ENCODE measurements at places on chromosomes 5 and 9.

DNA sequence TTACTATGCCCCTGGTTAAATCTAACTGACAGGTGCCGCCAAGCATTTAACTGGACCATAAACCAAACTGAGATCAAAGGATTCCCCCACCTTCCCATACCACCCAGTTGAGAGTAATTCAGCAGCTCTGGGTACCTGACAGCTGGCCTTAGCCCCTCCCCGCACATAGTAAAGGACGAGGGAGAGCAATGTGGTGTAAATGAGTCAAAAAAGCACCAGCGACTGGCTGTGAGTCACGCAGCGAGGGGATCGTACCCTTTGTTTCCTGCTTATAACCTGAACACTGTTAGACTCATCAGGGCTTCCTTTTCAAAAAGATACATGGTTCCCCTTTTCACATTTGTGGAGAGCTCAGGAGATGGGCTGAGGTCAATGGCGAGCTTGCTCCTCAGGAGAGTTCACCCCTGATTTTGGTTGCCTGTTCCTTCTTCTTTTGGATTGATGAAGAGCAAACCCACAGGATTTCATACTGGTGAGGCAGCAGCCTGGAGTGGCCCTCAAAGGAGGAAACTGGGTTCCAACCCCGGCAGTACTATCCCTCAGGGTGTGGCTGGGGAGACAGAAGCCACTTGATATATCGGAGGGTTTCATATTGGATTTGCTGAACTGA, 71.5 kb downstream of the ANKRD33B start:
- no peak for DNase-seq

GRCh38 chr9:73780916-73781315, 629.3 kb downstream of the ANXA1 start:
- DNase-seq = no peak

DNA sequence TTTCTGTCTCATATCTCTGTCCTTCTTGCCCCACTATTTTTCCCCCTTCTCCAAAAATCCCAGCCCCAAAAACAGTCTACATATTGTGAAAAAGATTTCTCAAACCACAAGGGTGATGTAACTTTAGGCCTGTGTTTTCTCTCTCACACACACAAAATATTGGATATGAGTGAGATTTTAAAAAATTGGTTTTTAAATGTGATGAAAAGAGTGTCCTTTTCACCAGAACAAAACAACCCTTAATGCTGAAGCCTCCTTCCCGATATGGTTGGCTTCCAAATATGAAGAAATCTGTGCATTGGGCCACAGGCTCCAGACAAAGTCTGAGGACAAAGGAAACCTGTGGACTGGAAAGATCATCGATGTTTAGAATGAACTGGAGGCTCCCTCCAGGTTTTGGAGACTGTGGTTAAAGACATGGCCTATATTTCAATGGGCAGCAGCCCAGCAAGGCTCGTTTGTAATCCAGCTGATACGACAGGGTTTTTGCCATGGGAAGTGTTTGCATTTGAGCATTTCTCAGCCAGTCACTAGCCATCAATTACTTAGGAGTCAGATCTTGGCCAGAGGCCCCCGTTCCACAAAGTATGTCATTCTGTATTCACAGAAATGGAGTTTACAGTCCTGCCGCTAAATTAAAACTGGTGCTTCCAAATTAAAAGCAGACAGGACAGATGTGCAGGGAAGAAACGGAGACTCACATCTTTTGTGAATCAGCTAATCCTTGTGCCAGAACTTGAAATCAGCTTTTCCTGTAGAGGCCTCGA, 546.3 kb downstream of the EBF1 start:
- no peak for DNase-seq

GRCh38 chr9:20582150-20582549, 40.1 kb downstream of the MLLT3 start:
- DNase-seq = no peak

- DNase-seq = no peak
These were observed 52.0 kb downstream of the GOLM1 start for GRCh38 chr9:86047361-86047760.

- no peak for DNase-seq
These were observed 100.6 kb downstream of the ICE1 start for GRCh38 chr5:5523066-5523505.

DNA sequence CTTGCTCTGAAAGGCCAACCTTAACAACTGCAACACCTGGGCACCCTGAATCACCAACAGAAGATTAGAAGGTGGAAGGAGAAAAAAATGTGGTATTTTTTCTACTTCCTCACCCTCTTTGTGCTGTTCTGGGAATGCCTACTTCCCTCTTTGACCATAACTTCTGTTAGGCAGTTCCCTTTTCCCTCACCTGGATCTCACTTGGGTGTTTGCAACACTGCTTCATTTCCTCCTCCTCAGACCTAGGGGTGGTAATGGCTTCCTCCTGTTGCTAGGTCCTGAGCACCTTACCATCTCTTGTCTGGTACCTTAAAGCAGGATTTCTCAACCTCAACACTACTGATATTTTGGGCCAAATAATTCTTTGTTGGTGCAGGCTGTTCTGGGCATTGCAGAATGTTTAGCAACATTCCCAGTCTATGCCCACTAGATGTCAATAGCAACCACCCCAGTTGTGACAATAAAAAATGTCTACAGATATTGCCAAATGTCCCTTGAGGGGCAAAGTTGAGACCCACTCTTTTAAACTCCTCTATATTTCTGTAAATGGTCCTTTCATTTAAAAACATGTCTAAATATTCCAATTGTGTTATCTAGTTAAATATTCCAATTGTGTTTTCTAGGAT, 300.0 kb upstream of the VLDLR start:
- DNase-seq = no peak

DNA sequence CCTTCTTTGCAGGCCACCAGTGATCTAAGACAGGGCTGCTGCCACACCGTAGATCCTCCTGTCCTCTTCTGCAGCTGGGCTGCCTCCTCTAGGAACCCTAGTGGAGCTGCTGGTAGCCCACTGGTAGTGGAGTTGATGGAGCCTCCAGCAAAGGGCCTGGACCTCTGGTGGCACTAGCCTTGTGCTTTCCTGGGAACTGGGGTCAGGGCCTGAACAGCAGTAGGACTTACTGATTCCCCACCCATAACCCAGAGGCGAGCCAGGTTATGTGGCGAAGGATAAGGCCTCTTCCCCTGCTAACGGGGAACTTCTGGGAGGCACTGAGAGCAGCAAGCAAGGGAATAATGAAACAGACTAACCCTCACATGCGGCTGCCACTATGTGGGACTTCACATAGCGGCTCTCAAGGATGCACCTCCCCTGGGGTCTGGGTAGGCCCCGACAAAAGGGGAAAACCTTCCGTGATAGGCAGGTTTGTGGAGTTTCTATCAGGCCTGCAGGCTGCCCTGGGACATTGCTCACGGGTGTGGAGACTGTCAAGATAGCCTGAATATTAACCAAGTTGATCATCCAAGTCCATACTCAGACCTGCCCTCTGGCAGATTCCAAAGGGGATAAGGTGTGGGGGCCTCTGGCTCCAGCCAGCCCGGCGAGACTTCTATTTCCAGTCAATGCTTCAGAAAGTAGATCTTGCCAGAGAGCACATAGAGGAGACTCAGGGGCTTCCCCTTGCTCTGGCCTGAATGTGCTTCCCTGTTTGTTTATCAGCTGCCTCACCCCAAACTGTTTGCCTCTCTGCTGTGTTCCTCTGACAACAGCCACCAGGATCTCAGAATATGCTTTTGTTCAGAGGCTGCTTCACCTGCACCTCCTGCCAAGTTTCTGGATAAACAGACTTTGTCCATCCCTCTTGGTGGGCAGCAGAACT, 7.4 kb downstream of the SLC22A4 start:
- DNase-seq = no peak

DNA sequence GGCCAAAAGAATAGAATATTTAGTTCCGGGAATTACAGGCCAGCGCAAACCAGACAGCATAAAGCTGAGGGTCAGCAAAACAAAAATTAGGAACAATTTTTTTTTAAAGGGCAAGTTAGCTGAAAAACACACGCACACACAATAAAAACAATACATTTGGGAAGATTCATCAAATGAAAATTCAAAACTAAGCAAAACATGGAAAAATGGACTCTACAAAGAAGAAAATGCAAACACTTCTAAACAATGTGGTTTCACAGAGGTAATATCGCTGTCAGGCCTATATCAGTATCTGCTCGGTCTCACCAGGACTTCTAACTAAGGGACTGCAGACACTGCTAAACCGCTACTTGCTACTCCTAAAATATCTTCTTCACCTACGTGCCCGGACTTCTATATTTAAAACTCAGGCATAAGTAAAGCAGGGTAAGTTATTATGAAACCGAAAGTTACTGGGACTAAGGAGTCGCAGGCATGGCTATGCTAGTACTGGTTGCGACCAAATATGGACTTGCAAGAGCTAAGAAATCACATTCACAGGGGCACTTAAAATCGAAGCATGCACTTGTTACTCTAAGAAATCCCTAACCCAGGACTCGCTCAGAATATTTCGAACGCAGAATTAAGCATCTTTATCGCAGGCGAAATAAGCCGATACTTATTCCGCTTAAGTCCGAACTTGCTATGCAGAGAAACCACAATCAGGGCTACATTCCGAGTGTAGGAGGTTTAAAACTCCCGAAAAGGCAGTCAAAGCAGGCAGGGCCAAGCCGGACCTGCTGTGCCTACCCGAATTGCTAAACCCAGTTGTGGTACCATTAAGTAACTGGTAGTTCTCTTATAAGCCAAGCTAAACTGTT, 2.3 kb downstream of the ANXA2R start:
- peak; percentile 59 for DNase-seq

GRCh38 chr9:121990600-121991306, 102.4 kb downstream of the TTLL11 start:
- no peak for DNase-seq

DNA sequence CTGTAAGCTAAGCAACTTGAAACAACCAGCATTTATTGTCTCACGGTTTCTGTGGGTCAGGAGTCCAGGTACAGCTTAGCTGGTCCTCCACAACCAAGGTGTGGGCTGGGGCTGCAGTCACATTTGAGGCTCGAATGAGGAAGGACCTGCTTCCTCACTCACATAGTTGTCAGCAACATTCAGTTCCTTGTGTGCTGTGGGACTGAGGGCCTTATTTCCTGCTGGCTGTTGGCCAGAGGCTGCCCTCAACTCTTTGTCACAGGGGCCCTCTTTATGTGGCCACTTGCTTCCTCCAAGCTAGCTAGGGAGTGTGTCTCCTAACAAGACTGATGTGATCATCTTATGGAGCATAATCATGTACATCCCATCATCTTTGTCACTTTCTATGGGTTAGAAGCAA, 29.2 kb upstream of the SEMA4D start:
- DNase-seq = no peak

GRCh38 chr5:119864286-119864685, 234.9 kb downstream of the FAM170A start:
- DNase-seq = no peak

GRCh38 chr9:76798527-76798926, 34.3 kb downstream of the PCA3 start:
- DNase-seq = no peak

- no peak for DNase-seq
These were observed 257.1 kb downstream of the AOPEP start for GRCh38 chr9:94983552-94983951.

DNA sequence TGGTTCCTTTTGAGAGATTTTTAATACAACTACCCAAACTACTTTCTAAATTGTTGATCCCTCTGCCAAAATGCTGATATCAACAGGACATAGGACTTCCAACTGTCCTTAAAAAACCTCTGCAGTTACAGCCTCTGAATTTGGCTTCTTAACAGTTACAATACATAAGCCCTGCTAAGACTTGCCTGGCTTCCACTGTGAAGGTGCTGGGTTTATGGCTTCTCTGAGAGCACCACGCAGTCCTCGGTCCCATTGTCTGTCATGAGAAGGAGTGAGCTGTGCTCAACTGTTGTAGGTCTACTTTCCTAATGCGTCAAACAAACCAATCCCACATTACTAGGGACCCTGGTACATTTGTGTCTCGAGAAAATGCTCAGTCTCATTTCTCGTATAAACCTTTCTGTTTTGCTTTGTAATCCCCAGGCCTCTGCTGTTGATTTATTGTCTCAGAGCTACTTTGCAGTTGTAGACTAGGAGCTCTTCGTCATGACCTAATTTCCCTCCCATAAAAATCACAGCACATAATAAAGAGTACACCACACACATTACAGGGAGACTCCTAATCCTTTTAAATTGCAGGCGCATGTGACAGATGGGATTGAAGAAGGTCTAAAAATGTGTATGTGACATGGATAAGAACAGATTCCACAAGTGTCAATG, 274.9 kb downstream of the NR3C1 start:
- DNase-seq = no peak

DNA sequence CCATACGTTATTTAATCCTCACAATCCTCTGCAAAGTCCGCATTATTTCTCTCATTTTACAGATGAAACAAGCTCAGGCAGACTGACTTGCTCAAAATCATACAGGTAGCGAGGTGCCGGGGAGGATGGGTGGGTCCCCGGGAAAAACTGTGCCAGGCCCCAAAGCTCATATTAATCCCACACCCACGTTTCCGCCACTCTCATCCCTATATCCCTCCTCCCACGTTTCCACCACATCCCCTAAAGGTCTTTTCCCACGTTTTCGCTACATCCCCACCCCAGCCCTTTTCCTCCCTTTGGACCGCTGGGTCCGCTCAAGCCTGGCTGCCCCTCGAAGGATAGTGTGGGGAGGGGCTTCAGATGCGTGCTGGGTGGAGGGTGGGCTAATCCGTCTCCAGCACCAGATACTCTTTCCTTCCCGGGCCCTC, 434 bp upstream of the FSD1L start:
- DNase-seq = no peak

- no peak for DNase-seq
These were observed 85.7 kb downstream of the AMBP start for GRCh38 chr9:113992276-113992951.

DNA sequence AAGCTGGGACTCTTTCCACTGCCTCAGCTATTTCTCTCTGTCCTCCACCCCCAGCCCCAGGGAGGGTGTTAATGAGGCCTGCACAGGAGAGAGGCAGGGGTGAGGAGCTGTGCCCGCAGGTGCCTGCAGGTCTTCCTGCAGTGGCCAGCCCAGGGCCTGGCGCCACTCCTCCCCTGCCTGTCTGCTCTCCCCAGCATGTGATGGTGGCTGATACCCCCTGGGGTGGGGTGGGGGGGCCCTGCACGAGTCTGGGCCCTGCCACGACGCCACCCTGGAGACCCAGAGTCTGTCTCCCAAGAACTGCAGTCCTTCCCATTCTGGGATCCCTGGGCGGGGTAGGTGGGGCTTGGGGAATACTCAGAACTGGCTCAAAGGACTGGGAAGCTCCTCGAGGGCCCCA, 166.4 kb upstream of the SMIM23 start:
- DNase-seq = no peak
